ENCODE measurements at places on chromosomes 4 and X.

DNA sequence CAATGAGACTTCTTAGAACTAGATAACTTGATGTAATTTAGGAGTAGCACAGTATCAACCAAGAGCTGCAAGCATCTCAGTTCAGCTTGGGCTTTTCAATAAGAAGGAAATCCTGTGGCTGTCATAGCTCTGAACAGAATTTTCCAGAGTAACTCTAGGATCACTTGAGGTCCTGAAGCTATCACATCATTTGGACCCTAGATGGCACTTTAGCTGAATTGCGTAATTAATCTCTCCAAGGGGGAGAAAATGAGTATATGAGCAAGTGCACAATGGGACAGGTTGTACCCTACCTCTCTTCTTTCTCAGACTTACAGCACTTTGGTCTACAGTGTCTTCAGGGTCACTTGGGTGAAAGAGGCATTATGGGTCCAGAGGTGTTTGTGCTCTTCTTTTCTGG is 45.2 kb downstream of the SLC4A4 start:
- no peak for DNase-seq

GRCh38 chr4:79679859-79680258 is 271.8 kb upstream of the GK2 start:
- DNase-seq: no peak

DNA sequence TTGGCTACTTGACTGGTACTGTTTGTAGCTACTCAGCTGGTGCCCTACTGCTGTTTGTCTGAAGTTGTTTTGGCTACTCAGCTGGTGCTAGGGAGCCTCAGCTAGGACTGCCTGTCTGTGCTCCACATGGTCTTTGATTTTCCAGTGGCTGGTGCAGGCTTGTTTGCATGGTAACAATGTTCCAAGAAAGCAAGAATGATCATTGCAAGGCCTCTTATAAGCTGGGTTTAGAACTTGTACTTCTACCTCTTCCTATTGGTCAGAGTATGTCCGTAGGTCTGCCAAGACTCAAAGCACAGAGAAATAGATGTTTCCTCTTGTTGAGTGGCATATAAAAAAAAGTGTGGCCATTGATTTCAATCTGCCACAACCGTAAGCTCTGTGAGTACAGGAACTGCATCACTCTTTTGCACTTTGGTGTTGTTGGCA is 17.6 kb downstream of the NFKB1 start:
- no peak for DNase-seq

GRCh38 chrX:119228512-119229252 is 7.4 kb upstream of the PGRMC1 start:
- peak; percentile 27 for DNase-seq

GRCh38 chrX:104343428-104344129 is 88.8 kb upstream of the ESX1 start:
- peak; percentile 4 for DNase-seq
